ENCODE measurements at places on chromosomes 5 and 9.

DNA sequence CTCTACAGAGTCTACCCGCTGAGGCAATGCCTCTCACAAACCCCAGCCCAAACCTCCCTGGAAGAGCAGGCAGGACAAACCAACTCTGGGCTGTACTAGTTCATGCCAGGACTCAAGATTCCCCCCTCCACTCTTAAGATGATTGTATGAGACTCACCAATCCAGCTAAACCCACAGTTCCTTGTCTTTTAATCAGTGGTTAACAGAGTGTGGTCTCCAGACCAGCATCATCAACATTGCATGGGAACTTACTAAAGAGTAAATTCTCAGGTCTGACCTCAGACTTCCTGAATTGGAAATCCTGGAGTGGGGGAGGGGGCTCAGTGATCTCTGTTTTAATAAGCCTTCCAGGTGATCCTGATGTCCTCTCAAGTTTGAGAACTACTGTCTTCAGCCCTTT lies 240.9 kb downstream of the GAS1 start:
- no peak for DNase-seq

- no peak for DNase-seq
These were observed 13.3 kb upstream of the NKD2 start for GRCh38 chr5:995318-995717.

- no peak for DNase-seq
These were observed 38.3 kb upstream of the TNFSF8 start for GRCh38 chr9:114968671-114969070.

- DNase-seq = no peak
These were observed 18.3 kb downstream of the BRD3OS start for GRCh38 chr9:134043531-134043988.

GRCh38 chr9:98479967-98480847 lies 224.8 kb upstream of the TBC1D2 start:
- no peak for DNase-seq

- no peak for DNase-seq
These were observed 103.4 kb downstream of the ADAMTS2 start for GRCh38 chr5:179241764-179242370.

- no peak for DNase-seq
These were observed 98.4 kb upstream of the HAND1 start for GRCh38 chr5:154576429-154576806.

DNA sequence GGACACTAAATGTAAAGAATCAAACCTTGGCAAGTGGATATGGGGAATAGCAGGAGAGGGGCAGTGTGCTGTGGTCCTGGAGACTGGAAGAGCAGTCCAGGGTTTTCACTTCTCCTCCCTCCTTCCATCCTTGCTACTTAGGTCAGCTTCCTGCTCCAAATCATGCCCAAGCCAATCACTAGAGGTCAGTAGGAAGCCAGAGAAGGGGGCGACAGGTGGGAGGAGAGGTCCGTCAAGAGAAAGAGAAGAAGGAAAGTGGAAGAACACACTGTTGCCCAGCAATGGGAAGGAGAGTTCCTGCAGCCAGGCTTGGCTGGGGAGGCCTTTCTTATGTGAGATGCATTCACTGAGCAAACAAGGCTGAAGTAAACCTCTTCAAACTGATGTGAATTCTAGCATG lies 289.6 kb downstream of the DTWD2 start:
- no peak for DNase-seq

GRCh38 chr5:65359981-65360380 lies 121.7 kb downstream of the ADAMTS6 start:
- DNase-seq = no peak

DNA sequence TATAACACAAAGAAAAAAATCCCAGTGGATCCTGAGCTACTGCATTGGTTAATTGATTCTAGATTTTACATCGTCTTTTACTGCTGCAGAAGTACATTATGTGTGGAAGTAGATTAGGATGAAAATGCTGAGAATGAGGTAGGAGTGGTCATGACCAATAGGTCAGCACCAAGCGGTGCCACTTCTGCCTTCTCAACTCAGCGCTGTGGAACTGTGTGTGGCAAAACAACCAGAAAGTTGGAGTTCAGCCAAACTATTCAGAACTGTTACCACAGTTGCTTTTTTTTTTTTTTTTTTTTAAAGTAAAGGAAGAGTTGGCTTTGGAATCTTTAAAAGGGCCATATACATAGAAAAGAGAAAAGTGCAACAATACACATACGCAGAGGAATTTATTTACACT lies 24.2 kb downstream of the POU5F2 start:
- no peak for DNase-seq

GRCh38 chr9:129241725-129242124 lies 63.7 kb upstream of the IER5L start:
- DNase-seq = no peak

GRCh38 chr9:87771316-87772006 lies 45.5 kb downstream of the CTSL start:
- DNase-seq = no peak

DNA sequence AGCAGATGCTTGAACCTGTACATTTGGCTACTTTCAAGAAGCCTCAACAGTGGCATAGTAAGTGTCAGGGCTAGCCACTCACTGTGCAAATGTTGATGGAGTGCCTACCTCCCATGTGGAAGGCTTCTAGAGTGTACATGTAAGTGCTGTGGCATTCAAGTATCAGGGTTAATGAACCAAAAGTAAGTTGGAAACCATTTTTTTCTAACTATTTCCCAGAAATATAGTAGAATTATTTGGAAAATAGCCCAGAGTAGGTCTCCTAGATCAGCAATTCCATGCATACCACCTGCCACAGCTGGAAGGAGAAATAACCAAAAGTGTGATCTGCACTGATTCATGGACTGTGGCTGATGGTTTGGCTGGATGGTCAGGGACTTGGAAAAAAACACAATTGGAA lies 53.3 kb downstream of the FOXD1 start:
- no peak for DNase-seq

Measured in stimulated activated CD4-positive, alpha-beta T cell treated with anti-CD3 and anti-CD28 coated beads, Interleukin-4, amount 100 ng/mL, for 4 hours (primary cell).